Lower lobe of right lung (tissue), 2 donors: ENCODE measurements at places on chromosomes 11 and 22. TPM values are rescaled to one million over a fixed set of nuclear protein-coding genes. Genes with fewer than 3 reads are reported as not detected.

TESMIN gene
- total RNA-seq, result 1.9 TPM

KCNK4 gene
- not detected for total RNA-seq

CADM1 gene
- 149 TPM for total RNA-seq

BARX2 gene
- 0.41 TPM for total RNA-seq

ANO5 gene
- total RNA-seq, result 4.8 TPM

NXPE1 gene
- total RNA-seq, result not detected

OR2D2 gene
- total RNA-seq, result not detected

SLC22A12 gene
- total RNA-seq, result not detected

ZNHIT2 gene
- 9.5 TPM for total RNA-seq

SCO2 gene
- 4.9 TPM for total RNA-seq

HEPHL1 gene
- not detected for total RNA-seq

- no peak overlapping the region for H3K4me3 ChIP-seq
- H3K4me1 ChIP-seq, result peaks cover 15% of the 10 kb centered on the region
- no peaks in the 10 kb centered on the region for H3K36me3 ChIP-seq
- H3K27ac ChIP-seq, result no peak overlapping the region
- no peak for DNase-seq
- peaks cover 6% of the 10 kb centered on the region for H3K27me3 ChIP-seq
Observed at GRCh38 chr11:7668911-7669310, 4.4 kb downstream of the CYB5R2 start.

- peaks cover 42% of the 10 kb centered on the region for H3K36me3 ChIP-seq
- H3K27ac ChIP-seq, result no peak overlapping the region
- H3K4me1 ChIP-seq, result no peaks in the 10 kb centered on the region
- no peaks in the 10 kb centered on the region for H3K27me3 ChIP-seq
- H3K4me3 ChIP-seq, result no peak overlapping the region
- DNase-seq, result no peak
Observed at GRCh38 chr11:13701506-13701905, 33.0 kb downstream of the FAR1 start.

DNA sequence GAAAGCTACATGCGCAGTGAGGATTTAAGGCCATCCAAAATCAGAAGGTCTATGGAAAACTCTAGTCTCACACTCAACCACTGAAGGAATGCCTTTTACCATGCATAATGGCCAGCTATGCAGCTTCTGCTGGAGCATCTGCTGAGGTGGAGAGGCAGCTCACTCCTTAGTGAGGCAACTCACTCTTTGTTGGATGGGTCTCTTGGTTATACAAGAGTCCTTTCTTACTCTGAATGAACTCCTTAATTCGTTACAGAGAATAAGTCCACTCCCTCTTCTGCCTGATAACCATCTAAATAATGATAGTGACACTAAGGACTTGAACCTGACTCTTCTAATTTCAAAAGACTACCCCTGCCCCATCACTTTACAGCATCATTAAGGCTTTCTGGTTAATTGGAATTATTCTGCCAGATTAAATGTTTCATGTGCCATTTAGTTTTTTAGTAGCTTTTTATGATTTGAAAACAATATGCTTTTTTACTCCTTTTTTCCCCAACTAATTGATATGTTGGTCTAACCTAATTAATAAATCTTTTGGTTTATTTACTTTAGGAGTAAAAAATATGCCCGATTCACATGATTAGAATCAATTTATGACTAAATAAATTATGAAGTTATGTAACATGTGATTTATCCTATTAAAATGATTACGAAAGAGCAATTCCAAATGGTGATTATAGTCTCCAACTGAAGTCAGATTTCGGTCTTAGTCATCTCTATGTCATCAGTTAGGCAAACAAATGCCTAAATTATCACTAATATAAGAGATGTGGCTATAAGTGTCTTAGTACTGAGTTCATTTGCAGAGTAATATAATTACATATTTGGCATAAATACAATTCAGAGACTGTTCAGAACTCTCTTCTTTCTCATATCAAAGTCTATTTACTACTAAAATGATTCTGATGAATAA, 286.7 kb upstream of the CCDC90B start:
- H3K4me3 ChIP-seq, result no peak overlapping the region
- H3K27me3 ChIP-seq, result no peaks in the 10 kb centered on the region
- DNase-seq, result no peak

- H3K4me3 ChIP-seq, result no peak overlapping the region
- H3K4me1 ChIP-seq, result no peaks in the 10 kb centered on the region
- no peaks in the 10 kb centered on the region for H3K36me3 ChIP-seq
- no peaks in the 10 kb centered on the region for H3K27me3 ChIP-seq
- no peak overlapping the region for H3K27ac ChIP-seq
Observed at GRCh38 chr11:25734591-25735211, 597.2 kb upstream of the ANO3 start.

- no peaks in the 10 kb centered on the region for H3K36me3 ChIP-seq
- no peaks in the 10 kb centered on the region for H3K27me3 ChIP-seq
- H3K27ac ChIP-seq, result no peak overlapping the region
- H3K4me1 ChIP-seq, result no peaks in the 10 kb centered on the region
- DNase-seq, result no peak
Observed at GRCh38 chr11:116117331-116118137, 613.3 kb upstream of the CADM1 start.

DNA sequence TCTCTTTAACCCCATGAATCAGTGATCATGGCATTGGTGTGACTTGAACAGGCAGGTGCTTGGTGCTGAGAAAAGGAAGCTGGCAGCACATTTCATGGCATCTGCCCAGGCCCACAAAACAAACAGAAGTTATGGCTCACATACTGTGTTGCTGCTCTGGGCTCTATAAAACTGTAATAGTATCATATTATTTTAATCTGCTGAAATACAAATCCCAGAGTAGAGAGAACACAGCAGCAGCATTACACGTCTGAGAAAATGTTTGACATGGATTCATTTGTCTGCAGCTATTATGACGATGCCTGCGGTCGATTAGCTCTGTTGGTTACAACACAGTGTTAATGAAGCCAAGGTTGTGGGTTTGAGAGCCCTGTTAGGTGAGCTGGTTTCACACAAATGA, 80.8 kb downstream of the ALX4 start:
- no peak overlapping the region for H3K27ac ChIP-seq
- no peak for DNase-seq
- H3K4me3 ChIP-seq, result no peak overlapping the region
- no peaks in the 10 kb centered on the region for H3K27me3 ChIP-seq

- H3K27me3 ChIP-seq, result no peaks in the 10 kb centered on the region
- peak within 1 kb of the TSS; percentile 87 for H3K27ac ChIP-seq
- peak within 1 kb of the TSS; percentile 79 for H3K4me3 ChIP-seq
- peaks cover 39% of the 10 kb centered on the region for H3K4me1 ChIP-seq
- DNase-seq, result peak; percentile 48
- H3K36me3 ChIP-seq, result peaks cover 73% of the 10 kb centered on the region
Observed at GRCh38 chr22:20115691-20116375, at the start of gene RANBP1. Gene RANBP1, plus strand, starts transcription at chr22:20116104. Its CDS starts 81 bp downstream, at chr22:20116185.

DNA sequence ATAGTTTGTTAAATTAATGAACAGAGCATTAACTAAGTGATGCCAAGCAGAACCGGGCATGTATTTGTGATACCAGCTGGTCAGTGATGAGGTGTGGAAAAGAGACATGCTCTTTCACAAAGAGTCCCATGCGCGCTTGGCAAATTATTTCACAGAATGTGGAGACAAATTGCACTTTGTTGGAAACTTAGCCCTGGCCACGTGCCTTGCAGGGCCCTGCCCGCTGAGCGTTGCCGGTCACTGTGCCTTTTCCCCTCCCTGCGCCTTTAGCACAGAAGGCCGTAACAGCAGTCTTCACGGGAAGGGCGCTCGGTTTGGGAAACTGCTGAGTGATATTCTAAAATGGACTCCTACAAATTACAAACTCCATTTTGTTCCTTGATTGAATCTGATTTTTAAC, 235.9 kb downstream of the TBC1D22A start:
- no peak overlapping the region for H3K27ac ChIP-seq
- H3K36me3 ChIP-seq, result peaks cover 30% of the 10 kb centered on the region
- DNase-seq, result no peak
- H3K4me1 ChIP-seq, result peaks cover 12% of the 10 kb centered on the region
- no peak overlapping the region for H3K4me3 ChIP-seq
